ENCODE measurements at places on chromosomes 12 and 14.

GRCh38 chr14:86015511-86015910, 485.6 kb downstream of the FLRT2 start:
- DNase-seq = no peak

DNA sequence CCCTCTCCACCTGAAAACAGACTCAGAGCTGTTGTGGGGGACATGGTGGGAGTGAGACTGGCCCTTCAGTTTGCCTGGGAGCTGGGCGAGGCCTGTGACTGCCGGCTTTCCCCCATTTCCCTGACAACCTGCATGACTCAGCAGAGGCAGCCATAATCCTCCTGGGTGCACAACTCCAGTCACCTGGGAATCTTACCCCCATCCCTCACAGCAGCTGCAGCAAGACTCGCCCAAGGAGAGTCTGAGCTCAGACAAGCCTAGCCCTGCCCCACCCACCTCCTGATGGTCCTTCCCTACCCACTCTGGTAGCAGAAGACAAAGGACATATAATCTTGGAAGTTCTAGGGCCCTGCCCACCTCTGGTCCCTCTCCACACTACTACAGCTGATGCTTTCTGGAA, 207.3 kb upstream of the ARID2 start:
- DNase-seq = no peak

GRCh38 chr12:128323145-128323920, 56.4 kb downstream of the TMEM132C start:
- no peak for DNase-seq

DNA sequence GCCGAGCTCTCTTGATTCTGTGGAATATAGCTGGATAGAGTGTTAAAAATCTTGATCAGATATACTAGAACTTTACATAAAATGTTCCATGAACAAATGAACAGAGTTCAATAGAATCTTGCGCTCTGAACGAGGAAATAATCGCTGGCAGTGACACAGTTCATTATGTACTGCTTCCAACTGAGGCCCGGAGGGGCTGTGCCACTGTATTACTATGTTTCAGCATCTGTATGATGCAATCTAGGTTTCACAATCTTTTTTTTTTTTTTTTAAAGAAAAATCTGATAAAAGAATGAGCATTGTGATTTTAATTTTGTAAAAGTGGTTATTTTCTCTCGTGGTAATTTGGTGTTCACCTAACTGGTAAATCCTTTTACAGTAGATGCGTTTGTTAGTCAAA, 77.2 kb downstream of the FERMT2 start:
- DNase-seq = no peak

DNA sequence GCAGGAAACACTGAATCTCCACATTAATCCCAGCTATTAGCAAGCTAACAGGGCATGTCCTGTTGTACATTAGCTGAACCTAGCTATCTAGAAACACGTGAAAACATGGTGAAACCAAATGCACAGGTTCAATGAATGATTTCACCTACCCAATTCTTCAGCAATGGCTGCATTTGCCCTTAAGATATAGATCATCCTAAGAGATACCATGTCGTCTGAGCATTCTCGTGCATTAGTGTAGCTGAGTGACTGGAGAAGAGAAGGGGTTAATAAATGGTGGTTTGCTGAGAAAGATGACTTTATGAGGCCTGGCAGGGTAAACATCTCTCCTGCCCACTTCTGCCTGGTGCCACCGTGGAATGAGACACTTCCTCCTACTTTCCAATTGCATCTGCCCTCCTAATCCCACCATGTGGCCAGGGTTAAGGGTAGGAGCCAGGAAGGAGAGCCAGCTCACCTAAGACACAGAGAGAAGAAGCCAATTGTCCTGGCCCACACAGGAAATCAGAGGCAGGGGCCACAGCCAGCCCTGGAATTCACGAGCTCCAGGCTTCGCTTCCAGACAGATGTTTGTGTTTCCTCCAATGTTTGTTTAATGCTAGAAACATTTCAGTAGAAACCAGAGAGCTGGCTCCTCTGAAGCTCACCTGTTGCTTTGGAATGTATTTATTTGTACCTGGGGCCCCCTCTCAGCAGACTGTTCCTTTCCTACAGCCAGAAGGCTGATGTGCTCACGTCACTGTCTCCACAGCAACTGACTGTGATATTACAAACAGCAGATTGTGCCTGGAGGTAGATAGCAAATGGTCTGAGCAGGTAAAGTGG, 126.0 kb upstream of the PARP11 start:
- DNase-seq = no peak

- DNase-seq = no peak
These were observed 192.8 kb upstream of the EEA1 start for GRCh38 chr12:93121729-93122488.

DNA sequence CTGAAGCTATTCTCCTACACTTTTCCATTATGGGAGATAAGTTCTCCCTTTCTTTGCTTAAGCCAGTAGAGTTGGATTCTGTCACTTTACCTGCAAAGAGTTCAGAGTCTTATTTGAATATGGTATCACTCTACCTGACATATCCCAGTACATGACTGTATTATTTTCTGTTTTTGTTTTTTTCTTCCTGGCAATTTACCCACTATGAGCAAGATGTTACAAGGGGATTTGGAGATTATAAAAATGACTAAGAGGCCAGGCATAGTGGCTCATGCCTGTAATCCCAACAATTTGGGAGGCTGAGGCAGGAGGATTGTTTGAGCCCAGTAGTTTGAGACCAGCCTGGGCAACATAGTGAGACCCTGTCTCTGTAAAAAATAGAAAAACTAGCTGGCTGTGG, 46.4 kb upstream of the CHST11 start:
- no peak for DNase-seq

GRCh38 chr14:68487805-68488590, 304.9 kb downstream of the ZFP36L1 start:
- no peak for DNase-seq

DNA sequence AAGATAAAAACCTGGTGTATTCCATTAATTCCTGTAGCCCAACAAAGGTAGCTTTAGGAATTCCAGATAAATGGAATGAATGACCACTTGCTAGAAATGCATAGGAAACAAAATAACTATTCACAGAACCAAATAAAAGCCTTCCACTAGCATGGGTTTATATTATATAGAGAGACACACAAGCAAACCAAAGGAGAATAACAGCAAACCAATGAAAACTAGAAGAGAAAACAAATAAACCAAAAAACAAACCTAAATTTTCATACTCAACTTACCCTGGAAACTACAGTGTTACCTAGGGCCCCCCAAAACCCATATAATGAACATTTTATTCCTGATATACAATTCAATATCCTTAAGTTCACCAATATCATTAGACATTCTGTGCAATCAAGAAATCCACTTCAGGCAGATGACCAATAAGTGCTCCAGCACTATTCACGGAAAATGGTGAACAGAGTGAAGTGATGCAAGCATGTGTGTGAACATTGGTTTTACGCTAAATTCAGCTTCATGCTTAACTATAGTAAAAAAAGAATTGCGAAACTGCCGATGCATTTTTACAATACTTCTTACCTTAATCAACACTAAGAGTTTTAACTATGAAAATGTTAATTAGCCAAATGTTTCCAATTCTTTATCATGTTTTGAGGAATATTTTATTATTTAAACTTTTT, 1108.4 kb upstream of the TMEM132C start:
- no peak for DNase-seq

DNA sequence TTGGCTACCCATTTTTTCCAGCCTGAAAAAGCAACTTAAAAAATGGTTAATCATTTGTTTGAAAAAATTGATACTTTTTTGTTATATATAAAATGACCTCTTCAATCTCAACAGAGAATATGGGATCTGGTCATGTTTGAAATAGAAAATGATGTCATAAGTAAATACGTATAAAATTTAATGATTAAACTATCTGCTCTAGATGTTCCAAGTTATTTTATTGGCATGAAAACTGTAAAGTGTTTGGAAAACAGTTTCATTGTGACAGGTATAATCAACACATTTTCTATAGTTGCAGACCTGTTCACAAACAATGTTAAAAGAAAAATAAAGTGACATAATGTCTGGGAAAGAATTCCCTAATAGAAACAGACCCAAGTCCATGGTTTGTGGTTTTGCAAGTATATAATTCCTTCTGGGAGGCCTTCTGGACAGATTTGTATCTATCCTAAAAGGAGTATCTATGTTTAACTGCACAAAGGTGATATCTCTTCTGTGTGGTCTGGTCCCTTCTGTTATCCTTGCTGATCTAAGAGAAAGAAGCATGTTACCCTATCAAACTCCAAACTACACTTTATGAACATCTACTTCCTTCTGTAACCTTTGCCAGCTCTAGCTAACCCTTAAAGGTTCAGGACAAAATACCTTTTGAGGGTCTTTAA, 39.5 kb upstream of the LRIG3 start:
- DNase-seq = no peak

DNA sequence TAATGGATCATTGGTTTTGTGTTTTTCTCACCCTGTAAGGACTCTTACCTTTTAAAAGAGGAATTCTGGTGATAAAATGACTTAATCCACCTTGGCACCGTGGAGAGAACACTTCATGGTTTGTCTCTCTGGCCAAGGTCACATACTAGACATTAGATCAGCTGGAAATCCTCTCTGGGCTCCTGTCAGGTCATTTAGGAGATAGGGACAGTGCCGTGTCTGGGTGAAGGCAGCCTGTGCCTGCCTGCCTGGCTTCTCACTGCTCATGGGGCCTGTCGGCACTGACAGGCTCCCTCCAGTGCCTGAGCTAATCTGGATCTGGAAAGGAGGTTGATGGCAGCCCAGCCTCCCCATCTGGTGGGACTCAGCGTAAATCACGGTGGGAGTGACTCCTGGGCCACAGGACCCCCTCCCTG, 5.7 kb downstream of the CRADD start:
- DNase-seq = no peak

DNA sequence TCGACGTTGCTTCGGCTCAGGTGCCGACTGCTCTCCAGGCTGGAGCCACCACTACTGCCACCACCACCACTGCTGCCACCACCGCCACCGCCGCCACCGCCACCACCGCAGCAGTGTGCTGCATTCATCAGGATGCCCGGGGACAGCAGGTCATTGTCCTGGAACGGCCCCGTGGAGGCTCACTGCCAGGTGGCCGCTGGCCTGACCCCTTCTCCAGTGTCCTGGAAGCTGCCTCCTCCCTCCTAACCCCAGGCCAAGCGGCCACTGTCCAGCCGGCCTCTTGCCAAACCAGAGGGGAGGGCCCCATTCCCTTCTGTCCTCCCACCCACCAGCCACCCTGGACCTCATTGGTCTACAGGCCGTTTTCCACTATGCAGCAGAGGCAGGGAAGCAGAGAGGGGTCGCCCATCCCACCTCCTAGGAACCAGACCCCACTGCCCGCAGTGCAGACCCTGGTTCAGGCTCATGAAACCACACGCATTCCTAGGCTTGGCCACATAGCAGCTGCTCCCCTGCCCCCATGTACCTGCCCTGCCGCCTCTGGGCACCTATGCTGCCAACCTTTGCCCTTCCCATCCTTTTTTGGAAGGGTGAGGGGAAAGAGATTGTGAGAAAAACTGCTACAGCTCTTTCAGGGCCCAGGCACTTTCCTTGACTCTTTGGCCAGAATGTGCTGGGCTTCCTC, 15.2 kb downstream of the ARL6IP4 start:
- DNase-seq = no peak

DNA sequence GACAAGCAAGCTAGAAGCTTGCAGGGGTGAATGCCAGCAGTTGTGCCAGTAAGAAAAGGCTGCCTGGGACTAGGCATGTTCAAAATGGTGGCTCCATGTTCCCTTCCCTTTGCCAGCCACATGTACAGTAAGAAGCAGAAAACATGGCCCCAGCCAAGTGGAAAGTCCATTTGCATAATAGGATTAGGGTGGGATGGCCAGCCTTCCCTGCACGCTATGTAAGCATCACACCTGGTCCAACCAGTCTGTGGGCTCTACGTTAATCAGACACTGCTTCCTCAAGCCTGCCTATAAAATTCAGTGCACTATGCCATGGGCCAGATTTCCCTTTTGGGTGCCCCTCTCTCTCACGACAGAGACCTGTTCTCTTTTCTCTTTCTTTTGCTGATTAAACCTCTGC, 288.4 kb downstream of the GXYLT1 start:
- DNase-seq = no peak

DNA sequence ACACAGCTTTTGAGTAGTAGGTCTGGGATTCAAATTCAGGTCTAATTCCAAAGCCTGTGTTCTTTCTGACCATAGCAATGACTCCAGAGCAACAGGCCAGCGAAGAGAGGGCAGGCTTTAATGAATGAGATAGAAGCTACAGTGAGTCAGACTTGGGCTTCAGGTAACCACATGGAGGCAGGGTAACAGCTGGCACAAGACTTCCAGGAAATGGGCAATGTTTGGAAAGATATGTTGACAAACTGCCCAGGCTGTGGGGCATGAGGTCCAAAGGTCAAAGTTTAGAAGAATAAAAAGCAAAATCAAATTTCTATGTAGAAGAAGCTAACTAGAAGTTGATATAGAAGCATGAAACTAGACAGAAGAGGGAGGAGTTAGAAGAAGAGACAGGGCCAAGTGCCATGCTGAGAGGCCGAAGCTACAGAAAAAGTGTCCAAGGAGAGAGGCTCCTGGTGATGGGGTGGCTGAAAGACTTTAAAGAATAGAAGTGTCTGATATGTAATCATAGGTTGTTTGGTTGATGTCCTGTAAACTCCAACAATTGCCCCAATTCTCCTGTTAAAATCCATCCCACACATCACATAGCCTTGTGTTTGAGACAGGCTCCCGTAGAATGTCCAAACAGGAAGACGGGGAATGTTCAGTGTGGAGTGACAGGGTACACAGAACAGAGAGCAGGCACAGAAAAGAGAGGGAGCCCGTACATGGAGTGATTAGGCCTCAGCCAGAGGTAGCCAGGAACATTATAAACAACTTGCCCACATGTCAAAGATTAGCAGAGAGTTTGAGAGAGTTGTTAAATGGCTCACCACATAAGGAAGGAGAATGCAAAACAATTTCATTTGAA, 384.7 kb downstream of the CCDC91 start:
- no peak for DNase-seq

DNA sequence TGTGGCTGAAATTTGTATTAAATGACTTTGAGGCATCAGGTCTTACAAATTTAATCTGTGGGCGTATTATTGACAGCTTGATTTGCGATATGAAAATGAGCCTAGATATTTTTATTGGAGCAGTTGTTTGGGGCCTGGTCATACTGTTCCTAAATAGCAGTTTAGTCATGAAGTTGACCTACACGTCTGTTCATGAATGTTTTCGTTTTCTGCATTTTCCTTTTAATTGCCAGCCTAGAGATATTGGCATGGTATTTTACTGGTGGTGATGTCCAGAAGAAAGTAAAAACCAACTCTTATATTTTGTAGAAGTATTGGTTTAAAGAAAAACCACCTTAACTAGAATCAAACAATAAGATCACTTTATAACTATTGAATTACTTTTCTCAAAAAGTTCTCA, 1.8 kb downstream of the EML1 start:
- DNase-seq = no peak

DNA sequence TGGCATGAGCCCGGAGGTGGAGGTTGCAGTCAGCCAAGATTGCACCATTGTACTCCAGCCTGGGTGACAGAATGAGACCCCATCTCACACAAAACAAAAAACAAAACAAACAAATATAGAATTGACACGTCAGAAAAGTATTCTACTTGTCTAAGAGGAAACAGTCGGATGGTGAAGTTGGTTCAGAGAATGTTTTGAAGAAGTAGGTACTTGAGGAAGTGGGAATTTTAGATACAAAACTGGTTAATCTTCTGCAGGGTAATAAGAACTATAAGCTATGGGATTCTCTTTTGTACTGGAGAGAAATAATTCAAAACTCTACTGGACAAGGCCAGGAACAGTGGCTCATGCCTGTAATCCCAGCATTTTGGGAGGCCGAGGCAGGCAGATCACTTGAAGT, 14.6 kb upstream of the TCTN1 start:
- DNase-seq = no peak

All from stimulated activated CD4-positive, alpha-beta T cell treated with anti-CD3 and anti-CD28 coated beads, TNF-alpha, amount 100 ng/mL, for 1 hour (primary cell).